ENCODE measurements at places on chromosomes 3 and 15. TPM values are rescaled to one million over a fixed set of nuclear protein-coding genes. Genes with fewer than 3 reads are reported as not detected.
A peak's percentile ranks its signal among the peaks of the same experiment; 100 is the strongest.

- DNase-seq = peak; percentile 50
Measured at GRCh38 chr15:39786447-39787056, 3.9 kb upstream of the FSIP1 start.

GRCh38 chr15:68816158-68816557 lies 4.5 kb downstream of the ANP32A start:
- no peak for DNase-seq

DNA sequence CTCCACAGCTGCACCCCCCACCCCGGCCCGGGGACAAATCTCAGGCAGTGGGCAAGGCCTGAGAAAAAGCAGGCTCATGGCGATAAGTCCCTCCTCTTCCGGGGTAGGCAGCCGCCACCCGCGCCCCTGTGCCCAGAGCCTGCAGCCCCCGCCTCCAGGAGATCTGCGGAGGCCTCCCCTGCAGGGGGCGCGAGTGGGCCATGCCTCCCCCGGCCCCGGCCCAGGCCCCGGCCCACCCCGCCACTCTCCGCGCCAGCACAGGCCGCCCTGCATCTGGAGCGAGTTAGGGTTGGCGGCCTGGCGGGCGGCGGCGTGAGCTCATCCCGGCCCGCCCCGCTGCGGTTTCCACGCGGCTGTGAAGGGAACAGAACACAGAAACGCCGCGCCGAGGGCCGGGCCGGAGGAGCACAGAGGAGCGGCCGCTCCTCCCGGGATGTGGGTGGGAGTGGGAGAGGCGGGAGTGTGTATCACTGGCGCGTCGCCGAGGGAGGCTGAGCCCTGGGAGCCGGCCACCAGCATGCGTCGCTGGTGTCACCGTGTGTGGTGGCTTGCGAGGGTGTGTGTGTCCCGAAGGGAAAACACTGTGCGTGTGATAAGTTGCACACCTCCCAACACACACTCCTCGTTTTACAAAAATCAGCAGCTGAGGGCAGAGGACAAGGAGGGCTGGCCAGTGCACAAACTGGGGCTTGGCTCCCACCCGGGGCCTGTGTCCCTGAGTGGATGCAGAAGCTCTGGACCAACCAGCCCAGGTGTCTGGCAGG lies 17.2 kb downstream of the MYL3 start:
- DNase-seq = peak; percentile 88

GRCh38 chr3:169173231-169173630 lies 490.3 kb downstream of the MECOM start:
- DNase-seq = no peak

- no peak for DNase-seq
Measured at GRCh38 chr15:33746203-33746602, 222.1 kb upstream of the CHRM5 start.

- no peak for DNase-seq
Measured at GRCh38 chr3:31777092-31777491, 204.0 kb downstream of the OSBPL10 start.

DNA sequence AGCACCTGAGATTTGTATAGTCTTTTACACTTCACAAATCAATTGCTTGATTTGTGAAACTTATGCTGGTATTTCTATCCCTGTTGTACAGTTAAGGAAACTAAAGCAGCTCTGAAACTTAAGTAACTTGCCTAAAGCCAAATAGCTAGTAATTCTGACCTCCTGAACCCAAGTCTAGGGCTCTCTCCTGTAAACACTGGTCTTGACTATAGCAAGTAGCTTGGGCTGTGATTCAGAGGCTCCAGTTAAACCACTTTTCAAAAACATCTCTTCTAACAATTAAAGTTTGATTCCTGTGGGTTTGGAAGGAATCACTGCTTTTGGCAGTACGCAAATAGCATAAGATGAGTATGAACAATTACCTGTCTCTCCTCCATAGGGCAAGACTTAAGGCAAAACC lies 18.5 kb upstream of the CMTM8 start:
- no peak for DNase-seq

DNA sequence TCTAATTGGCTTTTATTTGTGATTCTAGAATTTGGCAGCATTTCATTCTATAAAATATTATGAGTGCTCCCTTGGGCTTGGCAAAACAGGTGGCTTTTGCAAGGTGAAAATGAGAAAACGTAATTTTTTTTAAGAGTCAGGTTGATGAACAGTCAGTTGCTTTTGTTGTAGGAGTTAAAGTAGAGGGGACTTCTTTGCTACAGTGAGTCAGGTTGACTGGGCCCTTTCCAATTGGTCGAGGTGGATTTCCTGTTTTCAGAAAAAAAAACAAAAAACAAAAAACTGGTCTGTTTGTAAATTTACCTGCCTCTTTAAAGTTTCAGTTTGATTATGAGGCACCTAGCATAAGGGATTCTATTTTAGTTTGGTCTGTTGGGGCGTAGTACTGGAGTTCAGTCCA lies 1469.4 kb upstream of the GBE1 start:
- DNase-seq = no peak

DNA sequence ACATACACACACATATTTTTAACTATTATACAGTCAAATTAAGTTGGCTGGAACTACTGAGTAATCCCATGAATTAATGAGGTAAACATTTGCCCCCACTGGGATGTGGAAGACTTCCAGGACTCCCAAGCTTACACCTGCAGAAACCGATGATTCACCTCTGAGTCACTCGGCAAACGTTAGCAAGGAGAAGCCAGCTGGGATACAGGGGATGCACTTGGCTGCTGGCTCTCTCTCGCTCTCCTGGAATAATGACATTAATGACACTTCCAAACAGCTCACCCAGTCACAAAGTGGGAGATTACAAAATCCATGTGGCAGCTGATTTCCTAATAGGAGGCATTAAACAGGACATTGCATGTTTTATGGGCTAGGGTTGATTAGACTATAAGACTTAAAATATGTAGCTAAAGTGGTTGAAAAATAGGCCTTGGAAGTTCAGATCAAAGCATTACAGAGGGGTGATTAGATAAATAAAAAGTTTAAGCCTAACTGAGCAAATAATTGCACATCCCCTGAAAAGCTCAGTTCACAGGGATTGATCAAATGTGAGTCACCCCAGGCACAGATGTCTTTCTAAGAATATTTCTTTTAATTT lies 500.9 kb downstream of the SOX2 start:
- peak; percentile 2 for DNase-seq

- no peak for DNase-seq
Measured at GRCh38 chr3:179266701-179267211, 15.8 kb upstream of the KCNMB3 start.

DNA sequence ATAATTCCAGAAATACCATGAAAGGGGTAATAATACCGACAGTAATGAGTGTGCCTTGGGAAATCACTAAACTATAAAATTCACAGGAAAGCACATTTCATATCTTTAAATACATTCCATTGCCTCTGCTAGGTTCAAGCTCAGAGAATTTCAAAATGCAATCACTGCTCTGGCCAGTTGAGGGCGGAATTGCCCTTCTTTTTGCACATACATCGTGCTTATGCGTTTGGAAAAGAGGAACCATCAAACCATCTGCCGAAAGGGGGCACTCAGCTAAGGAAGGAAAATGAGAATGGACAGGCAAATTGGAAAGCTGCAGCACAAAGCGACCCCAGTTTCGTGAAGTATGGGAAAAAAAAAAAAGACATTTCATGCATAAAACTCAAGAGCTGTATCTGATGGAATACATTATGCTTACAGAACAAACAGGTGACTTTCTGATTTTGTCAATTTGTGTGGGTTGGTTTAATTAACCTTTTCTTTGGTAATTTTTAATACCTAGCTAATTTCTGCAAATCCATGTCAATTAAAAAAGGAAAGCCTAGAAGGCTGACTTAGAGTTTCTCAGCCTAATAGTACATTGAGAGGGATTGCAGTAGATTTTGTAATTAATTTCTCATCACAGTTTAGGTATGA lies 61.4 kb downstream of the TUSC7 start:
- DNase-seq = peak; percentile 69

DNA sequence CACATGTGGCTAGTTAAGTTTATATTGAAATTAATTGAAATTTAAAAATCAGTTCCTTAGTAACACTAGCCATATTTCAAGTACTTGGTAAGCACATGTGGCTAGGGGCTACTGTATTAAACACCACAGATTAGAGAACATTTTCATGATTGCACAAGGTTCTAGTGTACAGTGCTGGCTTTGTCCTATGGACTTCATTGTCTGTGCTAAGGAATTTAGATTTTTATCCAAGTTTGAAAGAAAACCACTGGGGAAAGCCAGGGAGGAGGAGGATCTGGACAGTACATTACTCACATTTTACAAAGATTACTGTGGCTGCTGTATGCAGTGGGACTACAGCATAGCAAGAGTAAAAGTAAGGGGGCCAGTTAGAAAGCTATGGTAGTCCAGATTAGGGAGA lies 13.9 kb downstream of the STAC start:
- DNase-seq = no peak

- peak; percentile 43 for DNase-seq
Measured at GRCh38 chr3:155233213-155233612, 60.3 kb downstream of the STRIT1 start.

- no peak for DNase-seq
Measured at GRCh38 chr3:124881976-124882697, 5.0 kb downstream of the ITGB5 start.

- DNase-seq = no peak
Measured at GRCh38 chr3:40623567-40623966, 98.8 kb downstream of the ZNF621 start.

DNA sequence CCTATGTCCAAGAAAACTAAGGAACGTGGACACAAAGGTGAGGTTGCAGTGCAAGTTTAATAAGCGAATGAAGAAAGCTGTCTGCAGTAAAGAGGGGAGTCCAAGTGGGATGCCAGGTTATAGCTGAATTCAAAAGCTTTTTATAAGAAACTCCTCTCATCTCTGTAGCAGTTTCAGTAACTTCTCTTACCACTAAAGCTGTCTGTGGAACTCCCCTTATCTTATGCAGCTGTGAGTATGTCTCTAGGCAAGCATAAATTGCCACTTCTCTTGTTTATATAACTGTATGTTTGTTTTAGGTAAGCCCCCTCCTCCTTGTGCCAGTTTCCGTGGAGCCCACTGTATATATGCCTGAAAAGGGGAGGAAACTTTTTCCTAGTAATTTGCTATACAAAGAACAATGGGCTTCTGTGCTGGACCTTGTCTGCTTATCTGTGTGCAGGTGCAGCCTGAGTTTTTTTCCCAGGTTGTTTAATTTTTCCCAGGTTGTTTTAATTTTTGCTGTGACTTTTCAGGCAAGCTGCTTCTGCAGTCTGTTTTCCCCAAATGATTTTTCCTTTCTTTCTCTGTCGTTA lies 875.1 kb upstream of the EPHA6 start:
- no peak for DNase-seq

- no peak for DNase-seq
Measured at GRCh38 chr3:185696039-185696438, 109.9 kb downstream of the SENP2 start.

DNA sequence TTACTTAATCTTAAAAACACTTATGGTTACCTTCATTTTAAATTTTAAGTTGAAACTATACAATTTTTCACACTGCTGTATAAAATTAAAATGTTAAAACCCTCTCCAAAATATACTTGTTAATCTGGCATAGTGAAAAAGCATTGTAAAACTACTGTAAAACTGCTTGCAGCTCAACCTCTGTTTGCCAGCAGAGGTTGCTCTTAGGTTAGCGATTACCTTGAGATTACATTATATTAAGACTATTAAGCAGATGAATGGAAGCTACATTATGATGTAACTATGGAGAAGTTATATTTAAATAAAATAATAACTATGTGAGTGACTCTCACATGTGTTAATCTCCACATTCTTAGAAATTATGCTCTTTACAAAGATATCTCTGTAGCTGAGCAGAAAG lies 143.6 kb upstream of the SLITRK3 start:
- peak; percentile 3 for DNase-seq

DNA sequence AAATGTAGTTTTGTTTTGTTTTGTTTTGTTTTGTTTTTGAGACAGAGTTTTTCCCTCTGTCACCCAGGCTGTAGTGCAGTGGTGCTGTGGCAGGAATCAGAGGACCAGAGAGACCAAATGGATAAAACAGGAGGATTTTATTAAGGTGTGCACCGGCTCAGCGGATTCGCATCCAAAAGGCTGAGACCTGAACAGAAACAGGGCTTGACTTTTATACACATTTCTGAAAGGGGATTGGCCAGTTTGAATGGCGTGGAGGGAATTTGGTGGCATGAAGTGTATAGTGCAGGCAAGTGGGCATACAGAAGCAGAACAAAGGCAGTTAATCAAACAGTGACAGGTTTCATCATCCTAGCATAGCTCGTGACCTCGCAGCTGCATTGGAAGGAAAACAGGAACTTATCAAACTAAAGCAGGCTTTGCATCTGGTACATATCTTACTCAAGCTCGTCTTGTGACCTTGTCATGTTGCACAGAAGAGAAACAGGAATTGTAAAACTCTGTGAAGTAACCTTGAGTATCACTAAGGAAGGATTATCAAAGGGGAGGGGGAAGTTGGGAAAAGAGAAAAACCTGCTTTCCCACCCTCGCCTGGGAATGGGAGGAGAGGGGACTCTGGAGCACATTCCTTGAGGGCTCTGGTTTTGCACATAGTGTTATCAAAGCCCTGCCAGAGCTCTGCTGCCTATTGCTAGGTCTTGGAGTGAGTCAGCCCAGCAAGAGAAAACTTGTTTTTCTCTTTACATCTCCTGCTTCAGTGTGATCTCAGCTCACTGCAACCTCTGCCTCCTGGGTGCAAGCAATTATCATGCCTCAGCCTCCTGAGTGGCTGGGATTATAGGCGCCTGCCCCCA lies 38.5 kb downstream of the C3orf62 start:
- DNase-seq = peak; percentile 38

DNA sequence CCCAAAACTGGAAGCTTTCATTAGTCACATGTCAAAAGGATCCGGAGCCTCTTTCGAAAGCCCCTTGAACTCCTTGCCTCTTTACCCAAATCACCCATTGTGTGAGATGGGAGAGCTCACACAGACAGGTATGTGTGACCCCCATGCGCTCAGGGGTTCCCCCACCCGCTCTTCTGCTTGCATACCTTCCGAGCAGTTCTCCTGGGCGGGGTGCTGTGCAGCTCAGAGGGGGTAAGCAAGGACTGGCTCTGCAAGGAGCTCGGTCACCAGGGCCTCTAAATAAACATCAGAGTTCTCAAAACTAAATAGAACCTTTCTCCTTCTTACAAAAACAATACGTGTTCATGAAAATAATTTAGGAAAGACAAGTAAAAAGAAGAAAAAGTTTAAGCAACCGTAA lies 55.7 kb downstream of the PXYLP1 start:
- DNase-seq = no peak

The SELENOT gene
- 45.6 TPM for polyA plus RNA-seq

The CYP8B1 gene
- 0.05 TPM for polyA plus RNA-seq

The DUOXA1 gene
- polyA plus RNA-seq = 0.28 TPM

The TM2D3 gene
- polyA plus RNA-seq = 35.4 TPM

The MYLK gene
- polyA plus RNA-seq = 23.9 TPM

The CHDH gene
- 0.97 TPM for polyA plus RNA-seq

The CCR3 gene
- polyA plus RNA-seq = not detected
